COR-L47 (cell line): ENCODE measurements at places on chromosomes 1 and 21.

- DNase-seq, result peak; percentile 46
Observed at GRCh38 chr1:67367370-67368045, 59.8 kb downstream of the IL12RB2 start.

DNA sequence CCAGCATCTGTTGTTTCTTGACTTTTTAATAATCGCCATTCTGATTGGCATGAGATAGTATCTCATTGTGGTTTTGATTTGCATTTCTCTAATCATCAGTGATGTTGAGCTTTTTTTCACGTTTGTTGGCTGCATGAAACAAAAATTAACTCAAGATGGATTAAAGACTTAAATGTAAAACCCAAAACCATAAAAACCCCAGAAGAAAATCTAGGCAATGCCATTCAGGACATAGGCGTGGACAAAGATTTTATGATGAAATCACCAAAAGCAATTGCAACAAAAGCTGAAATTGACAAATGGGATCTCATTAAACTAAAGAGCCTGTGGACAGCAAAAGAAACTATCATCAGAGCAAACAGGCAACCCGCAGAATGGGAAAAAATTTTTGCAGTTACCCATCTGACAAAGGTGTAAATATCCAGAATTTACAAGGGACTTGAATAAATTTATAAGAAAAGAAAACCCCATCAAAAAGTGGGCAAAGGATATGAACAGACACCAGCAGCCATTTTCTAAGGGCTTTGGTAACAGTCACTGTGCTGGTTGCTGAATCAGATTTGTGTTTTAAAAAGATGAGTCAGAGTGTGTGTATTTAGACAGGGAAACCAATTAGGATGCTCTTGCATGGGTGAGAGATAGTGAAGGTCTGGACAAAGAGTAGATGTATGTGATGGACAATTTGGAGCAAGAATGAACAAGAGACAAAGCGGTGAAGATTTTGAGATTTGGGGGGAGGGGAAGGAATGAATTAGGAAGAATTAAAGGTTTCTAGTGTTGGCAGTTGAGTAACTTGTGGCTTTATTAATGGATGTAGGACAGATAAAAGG is 110.7 kb downstream of the RYR2 start:
- no peak for DNase-seq

GRCh38 chr21:35507181-35507759 is 458.2 kb upstream of the RUNX1 start:
- DNase-seq, result no peak

- DNase-seq, result no peak
Observed at GRCh38 chr1:58883037-58883887, 99.4 kb upstream of the JUN start.

DNA sequence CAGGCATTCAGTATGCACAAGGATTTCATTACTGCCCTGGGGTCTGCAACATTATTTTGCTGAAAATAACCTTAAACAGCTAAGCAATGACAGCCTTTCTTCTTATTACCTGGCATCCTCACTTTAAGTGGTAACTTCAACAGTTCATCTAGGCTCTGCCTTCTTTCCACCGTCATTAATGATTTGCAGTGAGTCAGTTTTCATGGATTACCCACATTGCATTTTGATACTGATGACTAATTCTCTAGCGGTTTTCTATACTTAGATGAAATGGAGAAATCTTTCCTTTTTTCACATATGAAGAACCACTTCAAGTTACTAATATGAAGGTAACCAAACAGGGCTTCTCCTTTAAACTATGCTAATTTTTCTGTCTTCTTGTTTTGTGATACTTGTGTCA is 226.9 kb upstream of the TMPRSS15 start:
- no peak for DNase-seq

DNA sequence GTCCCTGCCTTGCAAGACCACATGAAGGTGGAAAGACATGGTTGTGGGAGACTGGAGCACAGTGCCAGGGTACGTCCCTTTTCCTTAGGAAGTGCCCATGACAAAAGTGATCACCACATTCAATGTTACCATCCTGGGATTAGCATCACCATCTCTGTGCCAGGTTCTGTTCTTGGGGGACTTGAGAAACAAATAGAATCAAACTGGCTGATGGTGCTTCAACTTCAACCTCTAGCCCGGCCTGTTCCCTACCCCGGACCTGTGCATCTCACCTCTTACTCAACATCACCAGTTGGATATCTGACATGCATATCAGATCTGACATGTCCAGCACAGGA is 153.3 kb downstream of the GRIK3 start:
- DNase-seq, result no peak

GRCh38 chr1:25803368-25803767 is 3.4 kb downstream of the SELENON start:
- DNase-seq, result no peak

- DNase-seq, result no peak
Observed at GRCh38 chr1:173714441-173714758, 381 bp upstream of the KLHL20 start.

GRCh38 chr1:228288536-228289238 is 80.8 kb downstream of the OBSCN start:
- DNase-seq, result no peak

- no peak for DNase-seq
Observed at GRCh38 chr1:79859212-79859948, 852.9 kb upstream of the ADGRL4 start.

DNA sequence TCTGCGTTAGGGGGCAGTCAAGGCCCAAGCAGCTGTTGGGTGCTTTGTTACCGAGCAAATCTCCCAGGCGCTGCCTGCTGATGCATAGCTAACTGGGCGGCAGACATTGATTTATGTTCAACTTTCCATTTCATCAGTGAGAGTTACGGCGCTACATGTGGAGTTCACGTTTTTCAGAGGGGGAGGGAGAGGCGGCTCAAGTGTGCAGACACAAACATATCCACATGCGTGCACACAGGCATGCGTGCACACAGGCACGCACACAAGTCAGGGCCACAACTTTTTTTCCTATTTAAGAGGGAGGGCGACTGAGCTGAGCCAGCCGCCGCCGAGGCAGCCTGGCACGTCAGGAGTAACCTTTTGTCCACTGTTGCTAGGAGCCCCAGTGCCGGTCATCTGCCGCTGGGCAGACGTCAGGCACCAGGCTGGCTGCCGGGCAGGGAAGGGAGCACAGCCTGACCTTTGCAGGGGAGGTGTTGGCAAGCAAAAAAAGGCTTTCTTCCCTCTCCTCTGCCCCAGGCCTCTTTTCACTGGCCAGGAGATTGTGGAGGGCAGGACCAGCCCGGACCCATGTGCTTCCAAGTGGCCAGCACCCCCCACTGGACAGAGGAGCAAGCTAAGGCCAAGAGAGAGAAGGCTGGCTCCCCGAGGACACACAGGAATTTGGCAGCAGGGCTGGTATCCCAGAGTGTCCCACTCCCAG is 73.3 kb downstream of the MRPL37 start:
- DNase-seq, result no peak

GRCh38 chr1:18473195-18473815 is 7.4 kb upstream of the KLHDC7A start:
- DNase-seq, result no peak

DNA sequence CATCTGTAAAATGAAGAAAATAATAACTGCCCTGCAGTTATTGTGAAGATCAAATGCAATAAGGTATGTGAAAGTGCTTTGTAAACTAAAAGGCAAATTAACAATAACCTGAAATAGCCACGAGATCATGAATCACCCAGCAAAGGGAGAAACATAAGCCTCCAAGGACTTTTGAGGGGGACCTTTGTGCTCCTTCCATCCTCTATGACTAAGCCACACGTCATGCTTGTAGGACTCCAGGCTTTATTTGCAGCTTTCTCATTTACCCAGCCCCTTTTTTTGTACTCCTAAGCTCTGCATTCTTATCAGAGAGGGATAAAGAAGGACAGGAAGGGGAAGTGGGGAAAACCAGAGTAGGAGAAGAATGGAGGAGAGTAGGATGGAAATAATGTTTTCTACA is 115.1 kb downstream of the PROX1 start:
- DNase-seq, result no peak

DNA sequence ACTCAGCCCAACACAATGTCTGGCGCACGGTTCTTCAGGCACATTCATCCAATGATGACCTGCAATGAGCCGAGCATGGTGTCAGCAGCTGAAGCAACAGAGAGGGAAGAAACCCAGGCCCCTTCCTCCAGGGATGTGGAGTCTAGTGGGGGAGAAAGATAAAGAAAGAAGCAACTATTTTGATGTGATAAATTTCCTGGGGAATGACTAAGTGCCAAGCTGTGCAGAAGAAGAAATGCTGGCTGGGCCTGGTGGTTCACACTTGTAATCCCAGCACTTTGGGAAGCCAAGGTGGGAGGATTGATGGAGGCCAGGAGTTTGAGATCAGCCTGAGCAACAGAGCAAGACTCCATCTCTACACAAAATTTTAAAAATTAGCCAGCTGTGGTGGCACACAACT is 561.8 kb downstream of the KIF26B start:
- DNase-seq, result no peak

- peak; percentile 20 for DNase-seq
Observed at GRCh38 chr1:48746906-48747305, 29.8 kb downstream of the BEND5 start.

GRCh38 chr1:220300442-220301121 is 28.3 kb upstream of the RAB3GAP2 start:
- no peak for DNase-seq

- DNase-seq, result peak; percentile 52
Observed at GRCh38 chr1:27296773-27297291, 25.1 kb upstream of the TMEM222 start.

- no peak for DNase-seq
Observed at GRCh38 chr21:31667639-31668038, 8.1 kb downstream of the SOD1 start.

DNA sequence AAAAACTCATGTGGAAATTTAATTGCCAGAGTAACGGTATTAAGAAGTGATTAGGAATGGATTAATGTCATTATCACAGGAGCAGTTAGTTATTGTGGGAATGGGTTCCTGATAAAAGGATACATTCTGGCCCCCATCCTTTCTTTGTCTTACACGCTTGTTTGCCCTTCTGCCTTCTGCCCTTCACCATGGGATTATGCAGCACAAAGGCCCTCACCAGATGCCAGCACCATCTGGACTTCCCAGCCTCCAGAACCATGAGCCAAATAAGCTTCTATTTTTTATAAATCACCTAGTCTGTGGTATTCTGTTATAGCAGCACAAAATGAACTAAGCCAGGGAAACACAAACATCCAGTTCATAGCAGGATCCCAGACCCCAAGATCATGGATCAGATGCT is 33.9 kb upstream of the POU2F1 start:
- no peak for DNase-seq

DNA sequence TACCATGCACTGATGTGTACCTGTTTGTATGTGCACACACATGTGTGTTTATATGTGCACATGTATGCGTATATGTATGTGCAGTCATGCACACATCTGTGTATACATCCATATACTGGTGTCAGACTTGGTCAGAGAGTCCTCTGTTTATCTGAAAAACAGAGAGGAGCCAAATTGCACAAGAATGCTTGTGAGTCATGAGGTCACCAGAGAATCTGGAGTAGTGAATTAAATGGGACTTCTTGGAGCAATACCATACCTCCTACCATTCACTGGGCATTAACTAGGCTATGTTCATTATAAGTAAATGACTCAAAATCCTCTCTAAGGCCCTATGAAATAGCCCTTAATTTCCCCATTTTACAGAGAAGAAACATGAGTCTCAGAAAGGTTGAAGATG is 272.1 kb upstream of the C1orf87 start:
- DNase-seq, result no peak

GRCh38 chr1:68307378-68307787 is 75.1 kb upstream of the WLS start:
- DNase-seq, result no peak

GRCh38 chr1:62175568-62176179 is 19.0 kb upstream of the L1TD1 start:
- peak; percentile 43 for DNase-seq

GRCh38 chr1:46244656-46245371 is 2.7 kb upstream of the RAD54L start:
- DNase-seq, result no peak

- no peak for DNase-seq
Observed at GRCh38 chr1:39940253-39940652, 14.7 kb upstream of the MFSD2A start.

GRCh38 chr1:204819495-204819894 is 51.2 kb upstream of the NFASC start:
- DNase-seq, result no peak

DNA sequence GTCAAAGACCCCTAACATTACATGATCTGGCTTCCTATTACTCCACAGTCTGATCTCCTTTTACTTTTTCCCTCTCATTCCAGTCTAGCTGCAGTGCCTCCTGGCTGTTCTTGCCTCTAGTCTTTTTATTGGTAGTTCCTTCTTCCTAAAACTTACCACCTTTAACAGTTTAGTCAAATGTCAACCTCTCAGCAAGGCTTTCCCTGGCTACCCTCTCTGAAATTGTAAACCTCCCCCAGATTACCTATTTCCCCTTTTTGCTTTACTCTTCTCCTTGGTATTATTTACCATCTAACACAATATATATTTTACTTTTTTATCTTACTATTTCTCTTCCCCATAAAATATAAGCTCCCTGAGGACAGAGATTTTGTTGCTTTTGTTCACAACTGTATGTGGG is 129.6 kb downstream of the CLEC20A start:
- DNase-seq, result no peak

GRCh38 chr1:102967786-102968185 is 140.5 kb downstream of the COL11A1 start:
- peak; percentile 23 for DNase-seq

- no peak for DNase-seq
Observed at GRCh38 chr1:87182611-87183010, 146.1 kb upstream of the LMO4 start.

DNA sequence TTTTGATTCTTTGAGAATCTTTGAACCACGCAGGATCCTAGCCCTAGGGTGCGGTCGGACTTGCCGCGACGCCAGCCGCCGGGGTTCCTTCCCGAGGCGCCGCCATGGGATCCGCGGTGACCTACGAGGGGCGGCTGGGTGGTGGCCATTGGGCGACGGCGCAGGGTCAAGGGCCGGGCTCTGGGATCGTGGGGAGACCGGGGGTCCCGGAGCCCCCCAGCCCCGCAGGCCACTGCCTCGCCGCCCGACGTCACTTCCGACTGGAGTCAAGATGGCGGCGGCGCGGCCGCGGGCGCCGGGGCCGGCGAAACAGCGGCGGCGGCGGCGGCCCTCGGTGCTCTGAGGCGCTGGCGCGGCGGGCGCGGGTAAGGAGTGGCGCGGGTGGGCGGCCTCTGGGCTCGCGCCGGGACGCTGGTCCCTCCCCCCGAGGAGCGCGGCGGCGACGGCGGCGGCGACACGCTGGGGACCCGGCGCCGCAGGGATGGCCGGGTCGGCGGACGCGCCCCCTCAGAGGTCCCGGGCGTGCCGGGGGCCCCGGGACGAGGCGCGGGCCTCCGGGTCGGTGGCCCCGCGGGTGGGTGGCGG is at the start of gene PRDM2:
TSS of gene PRDM2 (plus strand) at position 253 of the 585 bp plus-strand sequence. CDS start 15,418 bp downstream, outside the sequence.
- peak; percentile 31 for DNase-seq

GRCh38 chr1:61322769-61323168 is 240.4 kb downstream of the NFIA start:
- peak; percentile 64 for DNase-seq

GRCh38 chr1:107477233-107477632 is 336.4 kb downstream of the NTNG1 start:
- DNase-seq, result no peak

GRCh38 chr1:85200463-85201339 is at the start of gene SYDE2:
TSS of gene SYDE2 (minus strand) at chr1:85201016. CDS start at chr1:85200996, 20 bp downstream.
- peak; percentile 70 for DNase-seq
